ENCODE measurements at places on chromosomes 12 and 14. TPM values are rescaled to one million over a fixed set of nuclear protein-coding genes. Genes with fewer than 3 reads are reported as not detected.

The OAS2 gene
- 276 TPM for total RNA-seq

The FGD6 gene
- total RNA-seq: 0.91 TPM

The CMA1 gene
- not detected for total RNA-seq

The SMCO3 gene
- not detected for total RNA-seq

The ARHGDIB gene
- 1,208 TPM for total RNA-seq

The ARID4A gene
- 35.8 TPM for total RNA-seq

The SCARB1 gene
- total RNA-seq: 17.2 TPM

The OR4K17 gene
- not detected for total RNA-seq

- H3K27ac ChIP-seq: peak overlapping the region; percentile 71
- peak overlapping the region; percentile 89 for H3K4me3 ChIP-seq
- H3K27me3 ChIP-seq: peaks cover 3% of the 10 kb centered on the region
These were observed 778 bp downstream of the SLC8B1 start for GRCh38 chr12:113333877-113334785.

- no peaks in the 10 kb centered on the region for H3K27me3 ChIP-seq
- no peak overlapping the region for H3K27ac ChIP-seq
- DNase-seq: peak; percentile 46
- H3K36me3 ChIP-seq: no peaks in the 10 kb centered on the region
These were observed 12.9 kb downstream of the ST8SIA1 start for GRCh38 chr12:22321638-22322037.

- peaks cover 29% of the 10 kb centered on the region for H3K4me1 ChIP-seq
- peaks cover 28% of the 10 kb centered on the region for H3K36me3 ChIP-seq
- no peak overlapping the region for H3K4me3 ChIP-seq
- no peak overlapping the region for H3K27ac ChIP-seq
These were observed 49.2 kb downstream of the SH2B3 start for GRCh38 chr12:111454716-111455447.

GRCh38 chr12:5458229-5459050 lies 26.5 kb downstream of the NTF3 start:
- no peak overlapping the region for H3K27ac ChIP-seq
- no peak overlapping the region for H3K4me3 ChIP-seq
- peaks cover 1% of the 10 kb centered on the region for H3K4me1 ChIP-seq
- no peaks in the 10 kb centered on the region for H3K27me3 ChIP-seq
- DNase-seq: no peak

DNA sequence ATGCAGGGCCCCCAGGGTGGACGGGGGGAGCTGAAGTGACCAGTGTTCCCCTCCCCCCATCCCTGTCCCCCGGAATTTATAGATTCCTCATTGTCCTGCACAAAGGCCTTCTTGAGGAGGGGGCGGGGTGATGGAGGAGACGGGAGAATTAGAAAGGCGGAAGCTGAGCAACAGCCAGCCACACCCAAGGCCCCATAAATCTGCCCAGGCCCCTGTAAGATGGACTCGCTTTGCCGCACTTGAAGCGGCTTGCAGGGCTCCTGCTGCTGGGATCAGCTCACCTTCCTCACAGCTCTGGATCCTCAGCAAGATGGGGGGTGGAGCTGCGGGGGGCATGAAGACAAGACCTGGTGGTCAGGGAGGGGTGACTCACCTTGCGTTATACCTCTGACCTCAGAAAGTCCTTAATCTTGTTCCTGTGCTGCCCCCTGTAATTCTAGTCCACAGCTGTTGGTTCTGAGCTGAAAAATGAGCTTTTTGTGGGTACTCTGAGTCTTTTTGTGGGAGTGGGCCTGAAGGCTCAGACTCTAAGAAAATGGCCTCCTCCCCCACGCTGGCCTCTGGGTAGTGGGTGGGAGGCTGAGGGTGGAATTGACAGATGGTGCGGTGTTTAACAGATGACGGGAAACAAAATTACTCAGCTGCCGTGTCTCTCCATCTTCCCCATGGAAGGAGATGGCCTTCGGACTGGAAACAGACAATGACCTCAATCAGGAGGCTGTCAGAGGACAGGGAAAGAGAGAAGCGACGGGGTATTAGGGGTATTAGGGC lies 15.8 kb upstream of the ANKRD33 start:
- DNase-seq: no peak
- H3K27me3 ChIP-seq: peaks cover 43% of the 10 kb centered on the region
- peaks cover 3% of the 10 kb centered on the region for H3K4me1 ChIP-seq
- H3K4me3 ChIP-seq: no peak overlapping the region

DNA sequence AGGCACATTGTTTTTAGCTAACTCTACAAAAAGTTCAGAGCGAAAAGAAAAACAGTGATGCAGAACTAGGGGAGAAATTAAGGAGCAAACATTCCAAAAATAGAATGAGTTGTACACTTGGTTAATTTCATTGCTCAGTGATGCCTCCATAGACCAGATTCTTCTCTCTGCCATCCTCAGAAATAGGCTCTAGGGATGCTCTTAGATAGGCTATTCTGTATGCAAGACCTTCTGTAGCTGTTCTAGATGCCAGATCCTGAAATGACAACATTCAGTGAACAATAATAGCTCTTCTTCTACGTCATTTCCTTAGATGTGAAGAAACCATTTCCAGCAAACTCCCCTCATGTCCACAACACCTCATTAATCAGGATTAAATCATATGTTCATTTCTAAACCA lies 466.3 kb downstream of the DIO2 start:
- H3K27me3 ChIP-seq: no peaks in the 10 kb centered on the region
- no peak overlapping the region for H3K27ac ChIP-seq
- no peaks in the 10 kb centered on the region for H3K36me3 ChIP-seq
- no peaks in the 10 kb centered on the region for H3K4me1 ChIP-seq
- no peak overlapping the region for H3K4me3 ChIP-seq

GRCh38 chr14:73785336-73785833 lies 66.2 kb upstream of the PTGR2 start:
- peaks cover 59% of the 10 kb centered on the region for H3K4me1 ChIP-seq
- peaks cover 16% of the 10 kb centered on the region for H3K36me3 ChIP-seq
- H3K27me3 ChIP-seq: no peaks in the 10 kb centered on the region
- peak overlapping the region; percentile 85 for H3K4me3 ChIP-seq

GRCh38 chr12:48067250-48067938 lies 38.5 kb downstream of the SENP1 start:
- H3K36me3 ChIP-seq: peaks cover 56% of the 10 kb centered on the region
- H3K4me1 ChIP-seq: peaks cover 2% of the 10 kb centered on the region
- no peak overlapping the region for H3K4me3 ChIP-seq
- H3K27me3 ChIP-seq: no peaks in the 10 kb centered on the region

- DNase-seq: peak; percentile 76
- peaks cover 7% of the 10 kb centered on the region for H3K4me1 ChIP-seq
- no peak overlapping the region for H3K27ac ChIP-seq
- H3K4me3 ChIP-seq: no peak overlapping the region
These were observed 67.2 kb downstream of the CCDC92 start for GRCh38 chr12:123905319-123905925.

- no peak for DNase-seq
- no peak overlapping the region for H3K4me3 ChIP-seq
- peaks cover 11% of the 10 kb centered on the region for H3K4me1 ChIP-seq
- H3K36me3 ChIP-seq: no peaks in the 10 kb centered on the region
- no peak overlapping the region for H3K27ac ChIP-seq
- peaks cover 40% of the 10 kb centered on the region for H3K27me3 ChIP-seq
These were observed 25.7 kb upstream of the PLD4 start for GRCh38 chr14:104898870-104899510.

- H3K27ac ChIP-seq: no peak overlapping the region
- H3K4me3 ChIP-seq: no peak overlapping the region
- no peaks in the 10 kb centered on the region for H3K4me1 ChIP-seq
- no peaks in the 10 kb centered on the region for H3K36me3 ChIP-seq
- H3K27me3 ChIP-seq: peaks cover 17% of the 10 kb centered on the region
- DNase-seq: no peak
These were observed 27.5 kb downstream of the ADGRD1 start for GRCh38 chr12:130981074-130981742.

- no peak overlapping the region for H3K4me3 ChIP-seq
- peak overlapping the region; percentile 49 for H3K27ac ChIP-seq
- peak; percentile 65 for DNase-seq
- peaks cover 66% of the 10 kb centered on the region for H3K4me1 ChIP-seq
- H3K27me3 ChIP-seq: no peaks in the 10 kb centered on the region
These were observed 776 bp downstream of the RDH5 start for GRCh38 chr12:55720894-55721444.

DNA sequence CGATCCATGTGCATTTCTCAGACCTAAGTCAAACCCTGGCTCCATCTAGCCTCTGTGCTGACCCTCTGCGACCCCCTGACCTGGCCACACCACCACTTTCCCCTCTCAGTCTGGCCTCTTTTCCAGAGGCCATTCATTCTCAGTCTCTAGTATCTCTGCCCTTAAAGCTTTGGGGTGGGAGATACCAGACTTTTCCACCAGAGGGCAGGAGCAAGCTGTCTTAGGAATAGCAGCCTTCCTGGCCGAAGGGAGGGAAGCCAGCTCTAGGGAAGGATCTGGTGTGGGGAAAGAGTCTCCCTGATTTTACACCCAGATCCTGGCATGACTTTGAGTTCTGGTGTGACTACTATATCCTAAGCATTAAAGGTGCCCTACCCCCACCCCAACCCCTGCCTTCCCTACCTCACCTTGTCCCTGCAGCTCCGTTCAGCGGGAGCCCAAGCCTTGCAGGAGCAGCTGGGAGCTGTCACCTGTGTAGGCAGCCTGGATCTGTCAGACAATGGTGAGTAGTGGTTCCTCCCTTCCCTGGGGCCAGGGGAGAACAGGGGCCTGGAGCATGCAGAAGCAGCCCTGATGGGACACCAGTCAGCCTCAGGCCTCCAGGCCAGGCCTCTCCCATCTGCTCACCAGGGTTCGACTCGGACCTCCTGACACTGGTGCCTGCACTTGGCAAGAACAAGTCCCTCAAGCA lies 6.6 kb downstream of the CARMIL3 start:
- peaks cover under 1% of the 10 kb centered on the region for H3K4me1 ChIP-seq
- H3K27me3 ChIP-seq: peaks cover 11% of the 10 kb centered on the region
- H3K27ac ChIP-seq: no peak overlapping the region
- DNase-seq: peak; percentile 69
- no peaks in the 10 kb centered on the region for H3K36me3 ChIP-seq

- no peaks in the 10 kb centered on the region for H3K27me3 ChIP-seq
- no peak overlapping the region for H3K4me3 ChIP-seq
- no peak overlapping the region for H3K27ac ChIP-seq
- no peak for DNase-seq
- H3K4me1 ChIP-seq: no peaks in the 10 kb centered on the region
These were observed 55.8 kb downstream of the EXOC5 start for GRCh38 chr14:57212919-57213318.

DNA sequence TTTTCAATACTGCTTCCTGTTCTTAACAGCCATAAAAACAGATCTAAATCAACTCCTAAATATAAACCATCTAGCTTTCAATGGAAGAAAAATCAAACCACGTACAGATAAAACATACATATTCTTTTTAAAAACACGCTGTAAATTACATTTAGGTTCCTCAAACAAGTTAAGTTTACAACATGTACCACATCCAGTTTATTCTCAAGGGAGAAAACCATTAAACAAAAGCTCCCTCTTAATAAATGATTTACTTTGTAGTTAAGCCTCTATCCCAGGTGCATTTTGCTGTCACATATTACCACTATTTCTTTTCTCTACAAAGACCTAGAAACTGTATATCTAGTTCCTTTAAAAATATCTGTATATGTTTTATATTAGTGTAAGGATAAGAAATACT lies 3.1 kb downstream of the NUMB start:
- no peaks in the 10 kb centered on the region for H3K27me3 ChIP-seq
- H3K27ac ChIP-seq: no peak overlapping the region
- H3K4me3 ChIP-seq: no peak overlapping the region
- peaks cover 2% of the 10 kb centered on the region for H3K36me3 ChIP-seq
- H3K4me1 ChIP-seq: peaks cover 47% of the 10 kb centered on the region
- DNase-seq: no peak

DNA sequence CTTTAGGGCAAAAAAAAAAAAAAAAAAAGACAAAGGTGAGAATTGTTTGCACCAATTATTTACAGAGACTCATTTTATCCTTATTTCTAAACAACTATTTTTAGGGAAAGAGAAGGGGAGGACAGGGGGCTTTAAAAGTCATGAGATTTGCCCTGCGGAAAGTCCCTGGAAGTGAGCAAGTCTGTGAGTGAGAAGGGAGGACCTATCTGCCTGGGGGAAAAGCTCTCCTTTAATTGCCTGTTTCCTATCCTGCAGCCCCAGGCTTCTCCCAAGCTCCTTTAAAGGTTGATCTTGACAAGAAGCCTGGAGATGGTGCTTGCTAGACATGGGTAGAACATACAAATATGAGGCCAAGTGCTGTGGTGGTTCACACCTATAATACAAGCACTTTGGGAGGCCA lies 8.3 kb upstream of the CHST11 start:
- H3K4me3 ChIP-seq: no peak overlapping the region
- H3K27me3 ChIP-seq: peaks cover 3% of the 10 kb centered on the region
- peaks cover 5% of the 10 kb centered on the region for H3K36me3 ChIP-seq
- no peak for DNase-seq
- no peaks in the 10 kb centered on the region for H3K4me1 ChIP-seq

GRCh38 chr12:2666411-2666810 lies 128.4 kb upstream of the FKBP4 start:
- H3K27ac ChIP-seq: no peak overlapping the region
- H3K4me1 ChIP-seq: no peaks in the 10 kb centered on the region
- H3K27me3 ChIP-seq: peaks cover 2% of the 10 kb centered on the region
- H3K4me3 ChIP-seq: no peak overlapping the region
- no peak for DNase-seq

DNA sequence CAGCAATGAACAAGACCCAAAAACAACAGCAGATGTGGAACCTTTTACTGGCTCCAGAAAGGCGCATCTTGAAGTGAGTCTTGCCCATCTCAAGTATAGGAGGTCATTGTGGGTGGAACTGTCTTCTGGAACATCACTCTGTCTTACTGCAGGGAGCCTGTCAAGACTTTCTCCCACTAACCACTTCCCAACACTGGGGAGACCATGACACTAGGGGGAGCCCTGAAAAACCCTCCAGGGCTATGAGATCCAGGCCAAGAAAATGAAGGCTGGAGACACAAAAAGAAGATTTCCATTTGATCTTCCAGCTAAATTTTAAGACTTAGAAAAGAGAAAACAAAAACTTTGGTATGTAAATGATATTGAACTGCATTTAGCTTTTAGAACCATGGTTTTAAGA lies 13.5 kb upstream of the ATG14 start:
- no peak for DNase-seq
- peaks cover 3% of the 10 kb centered on the region for H3K4me1 ChIP-seq
- no peaks in the 10 kb centered on the region for H3K27me3 ChIP-seq
- H3K36me3 ChIP-seq: no peaks in the 10 kb centered on the region
- no peak overlapping the region for H3K4me3 ChIP-seq
